ENCODE measurements at places on chromosomes 11 and 22. TPM values are rescaled to one million over a fixed set of nuclear protein-coding genes. Genes with fewer than 3 reads are reported as not detected.

The UBASH3B gene
- total RNA-seq, result 24.2 TPM

The NPAT gene
- total RNA-seq, result 14.7 TPM

The TMEM179B gene
- total RNA-seq, result 24.4 TPM

The FGF19 gene
- not detected for total RNA-seq

The KCNK4 gene
- total RNA-seq, result not detected

The CD3E gene
- not detected for total RNA-seq

The NUCB2 gene
- 186 TPM for total RNA-seq

The SEPTIN3 gene
- total RNA-seq, result not detected

The FOLR3 gene
- total RNA-seq, result 0.13 TPM

The OTOG gene
- not detected for total RNA-seq

The TTLL8 gene
- total RNA-seq, result not detected

The SOX6 gene
- 0.50 TPM for total RNA-seq

The ADM2 gene
- 0.37 TPM for total RNA-seq

The RASD2 gene
- 0.12 TPM for total RNA-seq

The MCHR1 gene
- 0.13 TPM for total RNA-seq

Data from aortic smooth muscle cell (primary cell).